ENCODE measurements at places on chromosomes 12 and 14.

GRCh38 chr14:104609666-104610065 is 5.1 kb upstream of the TMEM179 start:
- DNase-seq: no peak

DNA sequence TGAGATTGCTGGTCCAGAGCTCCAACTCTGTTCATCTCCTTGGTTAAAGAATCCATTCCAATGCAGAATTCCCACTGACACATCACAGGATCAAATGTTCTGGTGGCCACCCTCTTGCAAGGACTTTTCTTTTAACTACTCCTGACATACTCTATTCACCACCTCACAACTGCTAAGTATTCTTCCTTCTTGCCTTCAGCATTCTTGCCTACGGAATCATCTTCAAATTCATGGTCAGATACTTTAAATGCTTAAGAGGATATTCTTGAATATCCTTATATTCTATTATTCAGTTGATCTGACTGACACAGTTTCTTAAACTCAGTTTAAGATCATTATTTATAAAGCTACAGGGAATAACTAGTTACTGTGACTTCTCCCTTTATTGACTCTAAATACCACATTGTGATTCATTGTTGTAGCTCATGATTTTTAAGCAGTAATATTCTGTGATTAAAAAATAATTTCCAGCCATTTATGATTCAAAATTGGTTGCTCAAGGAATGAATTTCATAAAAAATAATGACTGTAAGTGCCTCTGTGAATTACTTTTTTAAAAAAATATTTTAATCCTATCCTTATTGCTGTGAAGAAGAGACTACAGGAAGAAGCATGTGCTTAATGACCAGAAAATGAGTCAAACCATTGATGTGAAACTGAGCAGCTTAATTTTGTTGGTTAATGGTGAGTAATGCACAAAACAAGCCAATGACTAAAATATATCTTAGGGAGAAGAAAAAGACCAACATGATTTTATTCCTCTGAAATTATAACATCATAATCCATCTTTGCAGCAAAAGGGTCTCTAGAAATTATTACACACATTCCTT is 207.1 kb downstream of the PIK3C2G start:
- DNase-seq: no peak

DNA sequence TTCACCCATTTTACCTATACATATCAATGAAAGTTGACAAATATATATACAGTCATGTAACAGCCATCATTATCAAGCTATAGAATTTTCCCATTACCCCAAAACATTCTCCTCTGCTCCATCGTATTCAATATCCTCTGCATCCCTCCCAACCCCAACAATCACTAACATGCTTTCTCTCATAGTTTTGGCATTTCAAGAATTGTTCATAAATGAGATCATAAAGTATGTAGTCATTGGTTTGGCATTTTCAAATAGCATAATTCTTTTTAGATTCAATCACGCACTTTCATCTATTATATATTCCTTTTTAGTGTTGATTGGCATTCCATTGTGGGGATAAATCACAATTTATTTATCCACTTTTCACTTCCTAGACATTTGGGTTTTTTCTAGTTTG is 866.0 kb upstream of the TMEM132C start:
- DNase-seq: no peak

- no peak for DNase-seq
Measured at GRCh38 chr12:34340534-34341361, 318.5 kb downstream of the ALG10 start.

- DNase-seq: no peak
Measured at GRCh38 chr14:68278576-68279436, 459.2 kb downstream of the RAD51B start.

Measured in G401 (cell line).